ENCODE measurements at places on chromosomes 7 and 10. TPM values are rescaled to one million over a fixed set of nuclear protein-coding genes. Genes with fewer than 3 reads are reported as not detected.

DNA sequence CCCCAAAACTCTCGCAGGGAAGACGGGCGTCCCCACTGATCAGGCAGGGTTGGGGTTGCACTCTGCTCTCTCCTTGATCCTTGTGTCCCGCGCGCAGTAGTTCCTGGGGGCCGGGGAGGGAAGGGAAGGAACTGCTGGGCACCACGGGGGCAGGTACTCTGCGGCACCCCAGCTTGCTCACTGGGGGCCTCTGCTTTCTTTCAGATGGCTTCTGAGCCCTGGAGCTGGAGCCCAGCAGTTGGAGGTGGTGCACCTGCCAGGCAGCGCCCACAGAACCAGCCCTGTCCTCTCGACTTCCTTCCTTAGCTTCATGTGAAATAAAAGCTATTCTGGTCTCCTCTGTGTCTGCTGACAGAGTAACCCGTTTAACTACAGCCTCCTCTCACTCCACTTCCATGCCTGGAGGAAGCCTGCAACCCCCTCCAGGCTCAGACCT lies 12.2 kb downstream of the PLAC9 start:
- no peak overlapping the region for H3K4me3 ChIP-seq
- no peaks in the 10 kb centered on the region for H3K27me3 ChIP-seq
- peaks cover 11% of the 10 kb centered on the region for H3K36me3 ChIP-seq
- H3K27ac ChIP-seq, result no peak overlapping the region
- DNase-seq, result no peak
- H3K4me1 ChIP-seq, result peaks cover 24% of the 10 kb centered on the region

GRCh38 chr7:83996879-83997278 lies 197.7 kb downstream of the SEMA3A start:
- H3K27me3 ChIP-seq, result no peaks in the 10 kb centered on the region
- H3K4me3 ChIP-seq, result no peak overlapping the region
- H3K4me1 ChIP-seq, result no peaks in the 10 kb centered on the region
- H3K27ac ChIP-seq, result no peak overlapping the region

GRCh38 chr10:121266370-121266769 lies 331.9 kb downstream of the FGFR2 start:
- no peak overlapping the region for H3K27ac ChIP-seq
- DNase-seq, result no peak
- H3K27me3 ChIP-seq, result peaks cover 3% of the 10 kb centered on the region
- peaks cover 6% of the 10 kb centered on the region for H3K4me1 ChIP-seq
- no peaks in the 10 kb centered on the region for H3K36me3 ChIP-seq

GRCh38 chr10:58063861-58064480 lies 203.7 kb downstream of the IPMK start:
- no peaks in the 10 kb centered on the region for H3K36me3 ChIP-seq
- no peak overlapping the region for H3K27ac ChIP-seq
- H3K4me3 ChIP-seq, result no peak overlapping the region
- H3K4me1 ChIP-seq, result no peaks in the 10 kb centered on the region
- DNase-seq, result no peak
- peaks cover 7% of the 10 kb centered on the region for H3K27me3 ChIP-seq

GRCh38 chr10:77625379-77625778 lies 12.2 kb downstream of the KCNMA1 start:
- H3K4me3 ChIP-seq, result no peak overlapping the region
- no peak for DNase-seq
- H3K36me3 ChIP-seq, result no peaks in the 10 kb centered on the region
- H3K27ac ChIP-seq, result no peak overlapping the region

DNA sequence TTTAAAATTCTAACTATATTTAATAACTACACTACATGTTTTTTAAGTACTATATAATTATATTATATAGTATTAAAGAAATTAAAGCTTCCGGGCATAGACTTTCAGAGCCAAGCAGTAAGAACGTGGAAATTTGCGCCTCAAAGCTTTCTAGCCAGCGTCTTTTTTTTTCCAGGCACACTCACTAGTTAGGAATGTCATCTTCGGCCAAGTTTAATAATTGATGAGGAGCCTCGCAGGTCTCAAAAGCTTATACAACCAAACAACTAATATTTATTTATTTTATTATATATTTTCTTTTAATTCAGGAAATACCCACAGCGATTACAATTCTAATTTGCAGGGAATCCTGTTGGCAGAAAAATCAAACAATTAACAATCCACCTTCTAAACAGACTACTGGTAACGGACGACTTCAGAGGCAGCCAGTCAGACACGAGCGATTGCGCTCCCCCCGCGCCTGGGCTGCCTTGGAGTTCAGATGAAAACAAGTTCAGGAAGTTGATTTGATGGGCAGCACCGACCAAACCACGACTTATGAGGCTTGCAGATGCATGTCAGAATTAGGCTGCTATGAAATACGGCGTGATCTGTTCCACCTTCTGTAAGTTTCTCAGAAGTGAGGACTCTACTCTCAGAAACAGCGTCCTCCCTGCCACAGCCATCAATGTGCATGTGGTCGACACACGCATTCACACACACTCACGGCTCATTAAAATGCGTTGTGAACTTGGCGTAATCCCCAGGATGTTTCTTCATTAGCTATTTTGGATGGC lies 431.8 kb upstream of the MGMT start:
- no peak for DNase-seq
- H3K4me3 ChIP-seq, result no peak overlapping the region

DNA sequence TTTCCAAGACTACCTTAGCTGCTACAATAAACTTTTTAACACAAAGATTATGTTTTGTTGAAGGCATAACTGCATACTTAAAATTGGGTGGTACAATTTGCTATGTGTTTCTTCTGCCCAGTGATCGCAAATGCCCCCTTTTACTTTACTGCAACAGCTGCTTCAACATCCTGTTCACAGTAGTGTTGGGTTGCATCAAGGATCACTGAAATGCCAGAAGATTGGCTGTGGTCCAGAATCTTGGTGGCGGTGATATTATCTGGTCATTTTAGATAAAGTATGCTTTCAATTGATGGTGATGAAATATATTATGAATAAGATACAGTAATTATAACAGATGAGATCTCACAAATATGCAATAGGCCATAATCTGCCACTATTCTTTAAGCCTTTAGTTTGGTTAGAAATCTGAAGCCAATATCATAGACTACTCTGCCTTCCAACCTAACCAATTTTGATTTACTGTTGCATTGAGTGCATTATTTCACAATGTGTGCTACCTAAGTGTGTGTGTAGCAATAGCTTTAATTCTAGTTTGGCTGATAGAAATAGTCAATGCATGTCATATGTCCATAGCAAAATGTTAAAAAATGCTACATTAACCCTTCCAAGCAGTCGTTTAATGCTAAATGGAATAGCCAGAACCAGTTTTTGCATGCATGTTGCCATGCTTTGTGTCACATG lies 29.8 kb upstream of the ING3 start:
- H3K4me3 ChIP-seq, result no peak overlapping the region
- DNase-seq, result no peak
- no peaks in the 10 kb centered on the region for H3K4me1 ChIP-seq
- no peak overlapping the region for H3K27ac ChIP-seq

- H3K27me3 ChIP-seq, result no peaks in the 10 kb centered on the region
- no peak overlapping the region for H3K27ac ChIP-seq
- no peak overlapping the region for H3K4me3 ChIP-seq
- H3K4me1 ChIP-seq, result peaks cover 43% of the 10 kb centered on the region
These were observed 22.0 kb downstream of the SORCS3 start for GRCh38 chr10:104663076-104663475.

DNA sequence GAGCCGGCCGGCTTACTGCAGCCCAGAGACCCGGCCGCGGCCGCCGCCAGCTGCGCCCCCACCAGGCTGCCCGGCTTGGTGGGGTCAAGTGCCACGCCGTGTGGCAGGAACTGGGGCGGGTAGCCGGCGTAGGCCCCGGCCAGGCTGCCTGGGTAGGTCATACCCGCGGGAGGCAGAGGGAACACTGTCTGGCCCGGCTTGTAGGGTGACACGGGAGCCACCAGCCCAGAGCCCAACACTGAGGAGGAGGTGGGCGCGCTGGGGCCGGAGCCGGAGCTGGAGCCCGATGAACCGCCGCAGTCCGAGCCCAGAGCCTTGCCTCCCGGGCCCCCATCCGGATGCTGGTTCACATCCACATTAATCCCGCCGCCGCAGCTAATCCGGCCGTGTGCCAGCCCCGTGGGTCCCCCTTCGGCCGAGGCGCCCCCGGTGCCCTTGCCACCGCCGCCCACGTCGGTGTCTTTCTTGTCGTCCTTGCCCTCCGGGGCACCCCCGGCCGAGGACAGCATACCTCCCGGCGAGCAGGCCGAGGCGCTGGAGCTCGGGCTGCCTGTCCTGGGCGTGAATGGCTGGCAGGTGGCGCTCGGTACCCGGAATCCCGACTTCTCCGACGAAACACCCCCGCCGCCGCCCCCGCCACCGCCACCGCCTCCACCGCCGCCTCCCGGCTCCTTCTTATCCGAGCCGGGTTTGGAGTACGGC lies 2.0 kb downstream of the ZNF503 start:
- peaks cover 42% of the 10 kb centered on the region for H3K4me1 ChIP-seq
- no peak overlapping the region for H3K27ac ChIP-seq
- H3K27me3 ChIP-seq, result peaks cover 78% of the 10 kb centered on the region
- H3K4me3 ChIP-seq, result peak overlapping the region; percentile 97

DNA sequence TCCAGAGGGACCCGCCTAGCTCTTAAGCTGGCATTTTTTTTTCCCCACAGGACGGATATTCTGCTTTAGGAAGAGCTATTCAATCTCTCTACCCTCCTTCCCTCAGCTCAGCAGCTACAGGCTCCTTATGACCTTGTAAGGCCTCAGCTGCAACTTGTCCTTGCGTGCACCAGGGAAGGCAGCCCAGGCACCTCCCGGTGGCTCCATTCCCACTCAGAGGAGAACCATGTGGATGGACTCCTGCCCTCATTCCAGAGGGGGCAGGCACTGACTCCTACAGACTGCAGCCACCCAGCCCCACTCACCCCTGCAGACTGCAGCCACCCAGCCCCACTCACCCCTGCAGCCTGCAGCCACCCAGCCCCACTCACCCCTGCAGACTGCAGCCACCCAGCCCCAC lies 73.7 kb downstream of the ITIH5 start:
- no peak overlapping the region for H3K4me3 ChIP-seq
- peaks cover 6% of the 10 kb centered on the region for H3K4me1 ChIP-seq
- H3K27me3 ChIP-seq, result peaks cover 2% of the 10 kb centered on the region
- no peaks in the 10 kb centered on the region for H3K36me3 ChIP-seq
- no peak overlapping the region for H3K27ac ChIP-seq
- no peak for DNase-seq

HABP2 gene
- not detected for total RNA-seq

GALNT17 gene
- 10.4 TPM for total RNA-seq

CALML3 gene
- total RNA-seq, result not detected

COL1A2 gene
- total RNA-seq, result 110 TPM

FGFR2 gene
- total RNA-seq, result 58.4 TPM

ZNF438 gene
- total RNA-seq, result 3.5 TPM

PNLIPRP2 gene
- total RNA-seq, result not detected

Data from neural crest cell (in vitro differentiated cells).